ENCODE measurements at places on chromosomes 11 and 22. TPM values are rescaled to one million over a fixed set of nuclear protein-coding genes. Genes with fewer than 3 reads are reported as not detected.

MFNG gene
- 0.81 TPM for total RNA-seq

RBMXL2 gene
- 0.19 TPM for total RNA-seq

MS4A14 gene
- total RNA-seq: not detected

OSBP2 gene
- total RNA-seq: 13.2 TPM

OR51I2 gene
- total RNA-seq: not detected

NCF4 gene
- total RNA-seq: not detected

LRRC74B gene
- total RNA-seq: not detected

APOA4 gene
- 0.35 TPM for total RNA-seq

GRAP2 gene
- total RNA-seq: 0.92 TPM

RAG2 gene
- total RNA-seq: not detected

PRG2 gene
- total RNA-seq: not detected

PPP2R1B gene
- 75.1 TPM for total RNA-seq

RTN4R gene
- 20.3 TPM for total RNA-seq

C1QTNF5 gene
- not detected for total RNA-seq

NARS2 gene
- total RNA-seq: 44.6 TPM

NRIP3 gene
- 0.95 TPM for total RNA-seq

JAML gene
- total RNA-seq: 0.55 TPM

DKK3 gene
- total RNA-seq: 18.8 TPM

CABP4 gene
- total RNA-seq: not detected

Measured in endodermal cell (in vitro differentiated cells).